Caudate nucleus (tissue), 63 donors: ENCODE measurements at places on chromosomes 5 and 9.

DNA sequence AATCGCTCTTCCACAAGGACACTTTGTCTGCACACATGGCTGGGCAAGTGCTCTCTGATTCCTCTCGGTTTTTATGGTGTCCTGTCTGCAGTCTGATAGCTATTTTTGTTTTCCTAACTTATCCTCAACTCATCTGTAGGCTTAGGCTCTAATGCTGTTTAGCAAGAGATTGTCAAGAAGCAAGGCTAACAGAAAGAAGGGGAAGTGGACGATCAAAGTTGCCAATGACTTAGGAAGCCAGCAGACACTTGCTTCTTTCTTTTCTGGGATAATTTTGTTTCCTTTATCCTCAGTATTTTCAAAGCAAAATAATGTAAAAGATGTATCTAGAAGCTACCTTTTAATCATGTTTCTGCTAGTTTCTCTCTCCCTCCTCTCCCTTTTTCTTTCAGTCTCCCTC lies 130.7 kb downstream of the PRKACG start:
- no peak for DNase-seq

GRCh38 chr5:87339986-87340385 lies 72.3 kb downstream of the RASA1 start:
- no peak for DNase-seq

- no peak for DNase-seq
These were observed 586 bp upstream of the FCHO2 start for GRCh38 chr5:72955143-72955767.

- DNase-seq, result peak; percentile 17
These were observed 68.7 kb upstream of the ZNF618 start for GRCh38 chr9:113807173-113808061.

DNA sequence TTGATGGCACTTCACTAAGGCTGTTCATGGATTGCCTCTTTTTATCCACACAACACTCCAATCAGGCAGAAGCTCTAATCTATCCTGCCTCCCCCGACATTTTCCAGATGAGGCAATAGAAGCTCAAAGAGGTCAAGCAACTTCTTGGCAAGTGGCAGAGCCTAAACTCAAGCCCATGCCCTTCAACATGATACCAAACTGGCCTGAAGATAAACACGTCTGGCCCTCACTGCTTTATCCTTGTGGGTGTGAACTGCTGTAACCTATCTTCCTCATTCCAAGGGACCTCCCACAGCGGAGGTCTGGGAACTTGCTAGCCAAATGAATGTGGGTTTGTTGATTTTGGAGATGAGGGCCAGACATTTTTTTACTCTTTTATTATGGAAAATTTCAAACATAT lies 9.5 kb downstream of the SLC35A4 start:
- no peak for DNase-seq

- DNase-seq, result no peak
These were observed 19.9 kb downstream of the TRAF2 start for GRCh38 chr9:136906266-136906665.

DNA sequence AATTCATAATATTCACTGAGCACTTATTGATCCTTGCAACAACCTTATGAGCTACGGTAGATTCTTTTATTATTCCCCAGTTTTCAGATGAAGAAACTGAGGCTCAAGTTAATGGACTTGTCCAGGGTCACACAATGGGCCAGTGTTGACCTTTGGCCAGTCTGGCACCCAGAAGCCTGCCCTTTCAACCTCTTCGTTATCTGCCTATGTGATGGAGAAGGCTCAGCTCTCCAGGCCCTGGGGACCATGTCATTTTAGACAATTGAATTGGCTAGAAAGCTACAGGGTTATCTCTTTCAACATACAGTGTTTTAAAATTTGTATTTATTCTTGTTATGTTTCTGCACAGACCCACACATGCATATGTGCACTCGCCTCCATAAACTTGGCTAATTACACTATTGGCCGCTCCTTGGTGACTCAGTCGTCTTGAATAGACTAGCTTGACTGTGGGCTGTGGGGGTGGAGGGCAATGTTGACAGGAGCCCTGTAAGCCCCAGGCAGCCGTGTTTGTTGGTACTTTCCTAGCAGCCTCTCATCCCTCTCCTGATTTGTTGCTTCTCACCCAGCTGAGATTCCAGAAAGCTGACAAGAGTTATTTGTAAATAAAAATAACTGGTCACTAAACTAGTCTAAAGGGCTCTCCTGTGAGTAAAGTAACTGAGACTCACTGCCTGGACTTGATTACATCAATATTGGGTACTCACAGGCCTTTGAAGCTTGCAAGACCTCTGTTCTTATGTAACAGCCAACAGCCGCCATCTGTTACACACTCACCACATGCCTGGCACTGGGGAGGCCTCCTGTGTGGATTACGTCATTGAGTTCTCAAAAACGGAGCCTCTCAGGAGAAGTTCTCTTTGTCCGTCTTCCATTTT lies 8.5 kb upstream of the ANGPTL2 start:
- DNase-seq, result peak; percentile 37

GRCh38 chr5:84113246-84114105 lies 271.2 kb downstream of the EDIL3 start:
- no peak for DNase-seq

DNA sequence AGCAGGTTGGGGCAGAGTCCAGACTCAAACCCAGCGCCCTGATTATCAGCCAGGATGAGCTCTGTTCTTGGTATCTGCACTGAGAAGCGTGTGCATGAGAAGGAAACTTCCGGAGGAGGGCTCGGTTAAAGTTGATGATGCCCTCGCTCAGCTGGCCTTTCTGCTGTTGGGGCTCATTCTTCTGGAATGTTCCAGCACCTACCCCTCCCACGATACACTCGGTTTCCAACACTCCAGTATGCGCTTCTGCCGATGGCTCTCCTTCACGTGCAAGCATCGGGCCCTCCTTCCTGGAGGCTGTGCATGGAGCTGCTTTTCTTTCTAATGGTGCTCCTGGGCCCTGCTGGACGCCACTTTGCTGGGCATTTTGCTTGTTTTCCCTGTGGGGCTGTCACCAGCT lies 134.0 kb downstream of the RXRA start:
- no peak for DNase-seq

DNA sequence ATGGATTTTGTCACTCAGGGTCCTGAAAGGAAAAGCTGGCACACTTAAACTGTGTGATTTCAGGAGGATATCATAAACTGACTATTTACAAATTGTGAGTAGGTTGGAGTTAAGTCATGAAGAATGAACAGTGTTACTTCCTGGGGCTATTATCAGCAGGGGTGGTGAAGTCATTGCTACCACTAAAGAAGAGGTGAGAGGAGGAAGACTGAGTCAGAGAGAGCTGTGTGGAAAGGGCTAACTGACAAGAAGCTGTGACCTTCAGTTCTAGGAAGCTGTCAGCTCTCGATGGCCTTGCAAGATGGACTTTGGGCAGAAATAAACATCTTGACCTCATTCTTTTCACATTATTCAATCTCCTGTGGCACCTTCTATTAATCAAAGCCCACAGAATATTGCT lies 72.3 kb upstream of the STARD4 start:
- DNase-seq, result no peak

DNA sequence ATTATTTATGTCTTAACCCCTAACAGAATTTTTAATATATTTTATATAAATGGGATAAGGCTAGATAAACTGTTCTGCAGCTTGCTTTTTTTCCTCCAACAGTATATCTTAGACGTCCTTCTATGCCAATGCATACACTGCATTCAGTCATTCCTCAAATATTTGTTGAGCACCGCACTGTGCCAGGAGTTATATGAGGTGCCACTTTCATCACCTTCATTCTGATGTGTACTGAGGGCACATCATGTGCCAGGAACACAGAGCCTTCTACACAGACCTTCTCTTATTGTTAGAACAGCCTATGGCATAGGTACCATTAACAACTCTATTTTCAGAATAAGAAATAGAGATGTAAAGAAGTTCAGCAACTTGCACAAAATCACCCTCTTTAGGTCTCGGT lies 570.1 kb downstream of the CDK5RAP2 start:
- DNase-seq, result no peak

DNA sequence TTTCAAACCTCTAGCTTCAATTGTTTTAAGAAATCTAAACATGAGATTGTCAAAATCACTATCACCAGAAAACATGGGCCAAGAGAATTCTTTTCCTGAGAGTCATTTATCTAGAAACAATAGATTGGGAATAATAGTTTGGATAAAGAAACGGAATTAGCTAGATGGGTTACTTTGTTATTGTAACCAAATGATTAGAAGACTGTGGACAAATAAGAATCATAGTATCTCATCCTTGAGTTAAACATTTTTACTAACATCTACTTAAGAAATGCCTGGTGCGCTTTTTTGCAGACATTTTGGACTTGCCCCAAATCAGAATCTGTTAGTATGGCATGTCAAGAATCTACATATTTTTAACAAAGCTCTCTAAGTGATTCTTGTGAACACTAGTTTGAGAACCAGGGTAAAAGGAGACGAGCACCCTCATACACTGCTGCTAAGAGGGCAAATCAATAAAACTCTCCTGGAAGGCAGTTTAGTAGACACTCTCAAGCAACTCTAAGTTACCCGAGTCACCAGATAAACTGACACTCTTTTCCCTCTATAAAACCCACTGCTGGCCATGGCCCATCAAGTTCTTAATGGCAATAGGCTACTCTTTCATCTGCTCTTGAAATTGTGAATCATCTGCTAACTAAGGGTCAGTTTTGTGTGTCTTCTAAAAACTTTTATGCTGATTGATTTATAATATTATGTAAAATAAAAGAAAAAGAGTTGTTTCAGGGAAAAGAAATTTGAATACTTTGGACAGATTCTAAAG lies 39.1 kb downstream of the TPD52L3 start:
- DNase-seq, result no peak

GRCh38 chr5:143033535-143034250 lies 263.5 kb downstream of the ARHGAP26 start:
- no peak for DNase-seq

- DNase-seq, result no peak
These were observed 79.8 kb downstream of the MUSK start for GRCh38 chr9:110748251-110748893.

DNA sequence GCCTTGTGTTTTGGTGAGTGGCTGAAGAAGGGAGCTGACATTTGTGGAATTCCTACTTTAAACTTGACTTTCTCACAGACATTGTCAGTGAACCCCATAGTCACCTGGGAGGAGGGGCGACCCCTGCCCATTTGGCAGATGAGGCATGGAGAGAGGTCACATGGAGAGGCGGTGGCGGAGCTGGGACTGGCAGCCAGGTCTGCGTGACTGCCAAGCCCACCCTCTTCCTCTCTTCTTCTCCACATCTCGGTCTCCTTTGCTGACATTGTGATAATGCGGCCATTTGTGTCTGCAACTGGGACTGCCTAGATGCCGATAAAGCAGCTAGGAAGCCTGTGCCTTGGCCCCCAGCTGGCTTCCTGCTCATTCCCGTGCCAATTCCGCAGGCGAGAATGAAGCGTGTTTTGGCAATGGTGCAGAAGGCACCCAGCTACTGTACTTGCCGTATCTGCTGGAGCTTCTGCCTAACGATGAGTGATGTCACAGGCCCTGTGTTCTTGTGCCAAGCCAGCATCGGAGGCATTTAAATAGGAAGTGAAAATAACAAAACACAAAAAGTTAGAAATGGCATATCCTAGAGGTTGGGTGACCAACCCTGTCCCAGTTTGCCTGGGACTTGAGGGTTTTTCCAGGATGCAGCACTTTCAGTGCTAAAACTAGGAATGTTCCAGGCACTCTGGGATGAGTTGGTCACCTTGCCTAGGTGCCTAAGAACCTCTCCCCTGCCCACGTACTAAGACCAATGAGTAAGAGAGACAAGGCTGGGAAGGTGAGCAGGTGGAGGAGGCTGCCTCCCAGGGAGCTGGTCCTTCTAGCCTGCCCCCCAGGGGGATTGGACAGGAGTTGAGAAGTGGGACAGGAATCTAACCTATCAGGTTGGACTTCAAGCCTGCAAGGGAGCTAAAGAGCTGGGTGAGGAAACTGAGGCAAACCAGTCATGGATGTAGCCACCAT lies 23.6 kb downstream of the OLFML2A start:
- no peak for DNase-seq

DNA sequence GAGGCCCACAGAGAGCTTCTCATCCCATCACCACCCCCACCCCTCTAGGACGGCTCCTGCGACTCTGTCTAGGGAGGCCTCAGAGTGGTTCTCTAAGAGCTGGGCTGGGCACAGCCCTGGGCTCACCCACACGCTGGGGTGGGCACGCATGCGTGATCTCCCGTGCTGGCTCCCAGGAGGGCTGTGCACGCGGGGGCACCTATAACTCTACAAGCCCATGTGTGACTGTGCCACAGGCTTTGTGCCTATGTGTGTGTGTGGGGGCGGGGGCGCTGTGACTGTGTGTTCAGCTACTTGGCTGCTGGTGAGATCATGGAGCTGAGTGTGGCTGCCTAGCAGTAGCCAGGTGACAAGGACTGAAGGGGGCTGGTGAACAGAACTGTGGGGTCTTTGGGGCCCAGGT lies 32.2 kb downstream of the NDUFA8 start:
- peak; percentile 44 for DNase-seq

DNA sequence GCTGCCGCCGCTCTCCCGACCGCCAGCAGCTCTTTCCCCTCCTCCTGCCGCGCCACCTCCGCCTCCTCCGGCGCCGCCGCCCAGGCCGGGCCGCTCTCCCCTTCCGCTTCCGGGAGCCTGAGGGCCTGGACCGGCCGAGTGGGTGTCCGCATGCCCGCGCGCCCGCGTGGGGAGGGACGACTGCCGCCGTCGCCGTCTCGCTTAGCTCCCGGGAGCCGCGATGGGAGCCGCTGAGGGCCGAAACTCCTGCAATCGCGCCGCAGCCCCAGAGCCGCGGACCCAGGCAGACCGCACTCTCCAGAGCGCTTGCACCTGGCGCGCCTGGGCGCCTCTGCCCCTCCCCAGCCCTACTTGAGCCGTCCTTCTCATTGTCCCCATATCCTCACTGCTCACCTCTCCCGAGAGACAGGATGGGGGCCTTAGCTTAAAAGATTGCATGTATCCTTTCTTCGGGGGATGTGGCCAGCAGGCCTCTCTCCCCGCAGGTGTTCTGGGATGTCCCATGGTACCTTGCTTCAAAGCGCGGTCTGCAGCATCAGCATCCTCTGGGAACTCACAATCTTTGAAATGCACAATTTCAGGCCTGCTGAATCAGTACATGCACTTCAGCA lies at the start of gene ZDHHC21:
ZDHHC21 (minus strand) TSS at position 182 of the 611 bp plus-strand sequence. CDS start 19,092 bp downstream, outside the sequence.
- DNase-seq, result peak; percentile 49

DNA sequence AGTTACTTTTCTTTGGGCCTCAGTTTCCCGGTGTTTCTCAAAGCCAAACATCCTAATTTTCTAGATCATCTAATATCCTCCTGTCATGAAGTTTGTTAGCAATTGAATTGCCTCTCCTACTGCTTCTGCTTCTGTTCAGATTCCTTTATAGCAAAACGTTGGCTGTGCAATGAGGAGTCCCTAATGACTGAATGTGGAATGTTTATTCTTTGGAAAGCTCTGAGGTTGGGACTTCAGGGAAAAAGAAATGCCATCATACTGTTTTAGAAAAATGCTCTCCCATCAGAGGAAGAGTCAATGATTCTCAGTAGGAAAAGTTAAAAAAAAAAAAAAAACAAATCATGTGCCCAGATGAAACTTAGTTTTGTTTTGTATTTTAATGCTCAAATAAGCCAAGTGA lies 268.7 kb upstream of the PAPPA start:
- DNase-seq, result no peak

- no peak for DNase-seq
These were observed 236.9 kb downstream of the CD180 start for GRCh38 chr5:66959653-66960052.
